HFF-Myc (cell line): ENCODE measurements at places on chromosomes 2 and 18.
A peak's percentile ranks its signal among the peaks of the same experiment; 100 is the strongest.

DNA sequence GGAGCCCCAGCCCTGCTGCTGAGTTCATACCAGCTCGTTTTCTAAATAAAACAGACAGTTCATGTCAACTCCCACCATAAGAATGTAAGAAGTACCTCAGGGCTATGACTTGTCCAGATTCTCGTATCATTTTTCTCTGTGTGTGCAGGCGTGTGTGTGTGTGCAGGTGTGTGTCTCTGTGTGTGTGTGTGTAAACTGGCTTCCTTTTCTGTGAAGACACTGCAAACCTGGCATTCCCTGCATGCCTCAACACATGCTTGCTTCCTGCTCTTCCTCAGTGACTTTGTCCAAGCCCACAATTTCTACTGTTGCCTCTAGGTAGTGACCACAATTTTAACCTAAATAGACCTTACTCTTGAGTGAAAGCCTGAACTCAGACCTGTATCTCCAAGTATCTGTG lies 879.0 kb downstream of the SLC4A3 start:
- DNase-seq, result no peak

DNA sequence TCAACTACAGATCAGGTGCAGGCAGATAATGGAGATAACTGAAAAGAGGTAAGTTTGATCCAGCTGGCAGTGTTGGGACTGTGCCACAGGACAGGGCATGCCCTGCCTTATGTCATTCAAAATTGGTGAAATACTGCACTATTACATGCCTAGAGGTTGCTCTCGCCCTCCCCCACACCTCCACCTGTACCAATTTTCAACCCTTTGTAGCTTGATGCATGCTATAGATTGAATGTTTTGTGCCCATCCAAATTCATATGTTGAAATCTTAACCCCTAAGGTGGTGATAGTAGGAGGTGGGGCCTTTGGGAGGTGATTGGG lies 72.1 kb upstream of the LYPD6B start:
- no peak for DNase-seq

GRCh38 chr2:75003773-75004172 lies 45.3 kb downstream of the POLE4 start:
- DNase-seq, result no peak

DNA sequence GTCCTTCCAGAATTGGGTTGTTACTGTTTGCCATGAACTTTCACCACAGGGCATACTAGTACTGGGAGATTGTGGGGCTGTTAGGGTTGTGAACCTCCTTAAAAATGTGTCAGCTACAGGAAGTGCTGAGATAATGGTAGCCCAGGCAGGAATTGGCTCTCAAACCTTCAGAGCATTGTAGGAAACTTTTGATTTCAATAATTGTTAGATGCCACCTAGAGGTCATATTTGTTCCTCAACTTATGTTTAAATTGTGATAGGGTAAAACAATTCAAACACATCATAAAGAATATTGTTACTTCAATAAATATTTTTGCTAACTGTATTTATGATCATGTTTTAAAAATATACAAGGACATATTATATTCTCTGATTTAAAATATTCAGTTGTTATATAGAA lies 594.6 kb downstream of the ADCYAP1 start:
- no peak for DNase-seq

DNA sequence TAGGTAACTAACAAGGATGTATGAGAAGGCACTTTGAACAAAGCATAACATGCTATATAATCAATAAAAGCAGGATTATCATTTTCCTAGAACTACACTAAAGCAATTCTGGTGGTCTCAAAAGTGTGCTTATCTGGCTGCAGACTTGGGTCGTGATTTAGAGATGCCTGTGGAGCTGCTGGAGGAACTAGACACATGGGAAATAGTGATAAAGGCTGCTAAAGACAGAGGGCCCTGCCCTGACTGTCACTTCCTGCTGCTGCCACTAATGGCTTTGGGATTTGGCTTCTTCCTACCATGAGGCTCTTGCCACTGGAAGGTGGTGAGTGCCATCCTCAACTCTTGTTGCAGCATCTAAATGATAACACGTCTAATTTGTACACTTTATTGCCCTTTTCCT lies 22.5 kb downstream of the TMEM178A start:
- DNase-seq, result no peak

DNA sequence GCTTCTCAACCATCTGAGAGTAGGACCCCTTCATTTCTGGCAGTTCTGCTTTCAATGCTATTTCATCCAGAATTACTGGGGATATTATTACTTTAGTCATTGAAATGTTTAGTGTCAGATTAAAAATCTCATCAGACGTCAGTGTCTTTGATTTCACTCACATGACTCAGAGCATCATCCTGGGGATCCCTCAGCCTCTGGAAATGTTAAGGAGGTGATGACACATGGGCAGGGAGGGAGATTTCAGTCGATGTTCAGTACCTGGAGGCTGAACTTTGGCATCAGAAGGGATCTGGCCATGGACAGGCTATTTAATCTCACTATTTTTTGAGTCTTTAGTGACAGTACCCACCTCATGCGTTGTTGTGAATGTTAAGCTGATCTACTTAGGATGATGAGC lies 39.1 kb downstream of the OSBPL6 start:
- DNase-seq, result no peak

GRCh38 chr18:71287268-71287667 lies 998.4 kb downstream of the SOCS6 start:
- DNase-seq, result no peak

- no peak for DNase-seq
Observed at GRCh38 chr2:98348066-98348561, 1.9 kb downstream of the CNGA3 start.

- peak; percentile 59 for DNase-seq
Observed at GRCh38 chr2:203535078-203535783, at the start of gene RAPH1. RAPH1 (minus strand) TSS chr2:203535301; CDS start chr2:203495353, 39,948 bp downstream.

DNA sequence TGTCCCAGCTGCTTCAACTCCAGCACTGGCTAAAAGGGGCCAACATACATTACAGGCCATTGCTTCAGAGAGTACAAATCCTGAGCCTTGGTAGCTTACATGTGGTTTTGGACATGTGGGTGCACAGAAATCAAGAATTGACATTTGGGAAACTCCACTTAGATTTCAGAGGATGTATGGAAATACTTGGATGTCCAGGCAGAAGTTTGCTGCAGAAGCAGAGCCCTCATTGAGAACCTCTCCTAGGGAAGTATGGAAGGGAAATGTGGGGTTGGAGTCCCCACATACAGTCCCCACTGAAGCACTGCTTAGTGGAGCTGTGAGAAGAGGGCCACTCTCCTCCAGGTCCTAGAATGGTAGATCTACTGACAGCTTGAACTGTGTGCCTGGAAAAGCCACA lies 218.0 kb upstream of the CWC22 start:
- DNase-seq, result no peak

- no peak for DNase-seq
Observed at GRCh38 chr18:37309059-37309458, 256.5 kb downstream of the CELF4 start.

GRCh38 chr18:45059695-45060094 lies 379.0 kb downstream of the SETBP1 start:
- peak; percentile 79 for DNase-seq

- no peak for DNase-seq
Observed at GRCh38 chr18:52504589-52504988, 164.6 kb downstream of the DCC start.

GRCh38 chr2:46334389-46335271 lies 37.4 kb downstream of the EPAS1 start:
- peak; percentile 85 for DNase-seq

DNA sequence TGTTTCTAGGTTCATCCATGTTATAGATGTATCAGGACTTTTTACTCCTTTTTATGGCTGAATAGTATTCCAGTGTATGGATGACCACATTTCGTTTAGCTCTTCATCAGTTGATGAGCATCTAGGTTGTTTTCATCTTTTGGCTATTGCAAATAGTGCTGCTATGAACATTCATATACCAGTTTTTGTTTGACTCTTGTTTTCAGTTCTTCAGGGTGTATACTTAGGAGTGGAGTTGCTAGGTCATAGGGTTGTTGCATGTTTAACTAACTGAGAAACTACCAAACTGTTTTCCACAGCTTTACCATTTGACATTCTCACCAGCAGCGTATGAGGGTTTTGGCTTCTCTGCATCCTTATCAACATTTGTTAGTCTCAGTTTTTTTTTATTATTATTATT lies 25.8 kb upstream of the NAPG start:
- DNase-seq, result no peak

GRCh38 chr2:26470601-26471260 lies 7.2 kb downstream of the OTOF start:
- DNase-seq, result no peak

DNA sequence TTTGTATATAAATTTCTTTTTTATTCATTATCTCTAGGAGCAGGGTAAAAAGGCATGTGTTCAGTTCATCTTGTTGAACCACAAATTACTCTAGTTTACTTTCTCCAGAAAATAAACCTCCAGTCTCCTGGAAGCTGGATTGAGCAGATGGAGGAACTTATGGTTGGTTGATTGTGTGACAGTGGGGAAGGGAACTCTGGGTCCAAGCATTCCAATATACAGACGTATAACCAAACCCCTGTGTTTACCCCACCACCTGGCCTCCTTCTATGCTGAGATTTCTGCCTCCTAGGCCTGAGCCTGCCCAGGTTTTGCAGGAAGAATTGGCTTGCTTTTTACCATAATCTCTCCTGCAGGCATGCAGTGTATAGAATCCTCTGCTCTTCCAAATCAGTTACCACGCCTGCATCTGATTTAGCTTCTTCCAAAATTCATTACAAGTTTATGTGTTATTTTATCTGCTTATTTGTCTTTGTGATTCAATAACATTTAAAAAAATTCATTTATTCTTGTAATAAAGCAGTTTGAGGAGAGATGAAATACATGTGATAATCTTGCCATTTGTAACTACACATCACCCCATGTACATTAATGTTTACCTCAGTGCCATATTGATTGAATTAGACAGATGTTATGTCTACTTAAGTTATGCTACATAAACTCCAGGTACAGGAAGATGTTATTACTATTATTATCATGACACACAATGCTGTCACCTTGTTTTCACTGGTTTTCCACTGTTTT lies 2.5 kb upstream of the RAB27B start:
- no peak for DNase-seq

DNA sequence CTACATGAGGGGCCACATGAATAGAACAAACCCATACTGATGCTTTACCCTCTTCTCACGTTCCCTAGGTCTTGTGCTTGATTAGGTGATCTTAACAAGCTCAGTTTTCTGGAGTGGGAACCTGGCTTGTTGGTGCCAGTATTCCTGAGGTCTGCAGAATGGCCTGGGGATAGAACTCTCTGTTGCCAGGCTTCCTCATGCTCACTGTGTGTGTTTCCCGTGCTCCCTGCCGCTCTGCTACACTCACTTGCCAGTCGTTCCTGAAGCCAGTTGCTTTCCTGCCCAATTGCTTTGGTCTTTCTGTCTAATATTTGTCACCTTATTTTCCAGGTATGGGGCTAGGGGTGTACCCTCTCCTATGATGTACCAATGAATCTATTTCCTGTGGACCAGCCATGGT lies 2111.5 kb upstream of the PIK3C3 start:
- DNase-seq, result no peak

GRCh38 chr2:128347701-128348539 lies 29.3 kb upstream of the HS6ST1 start:
- peak; percentile 29 for DNase-seq

DNA sequence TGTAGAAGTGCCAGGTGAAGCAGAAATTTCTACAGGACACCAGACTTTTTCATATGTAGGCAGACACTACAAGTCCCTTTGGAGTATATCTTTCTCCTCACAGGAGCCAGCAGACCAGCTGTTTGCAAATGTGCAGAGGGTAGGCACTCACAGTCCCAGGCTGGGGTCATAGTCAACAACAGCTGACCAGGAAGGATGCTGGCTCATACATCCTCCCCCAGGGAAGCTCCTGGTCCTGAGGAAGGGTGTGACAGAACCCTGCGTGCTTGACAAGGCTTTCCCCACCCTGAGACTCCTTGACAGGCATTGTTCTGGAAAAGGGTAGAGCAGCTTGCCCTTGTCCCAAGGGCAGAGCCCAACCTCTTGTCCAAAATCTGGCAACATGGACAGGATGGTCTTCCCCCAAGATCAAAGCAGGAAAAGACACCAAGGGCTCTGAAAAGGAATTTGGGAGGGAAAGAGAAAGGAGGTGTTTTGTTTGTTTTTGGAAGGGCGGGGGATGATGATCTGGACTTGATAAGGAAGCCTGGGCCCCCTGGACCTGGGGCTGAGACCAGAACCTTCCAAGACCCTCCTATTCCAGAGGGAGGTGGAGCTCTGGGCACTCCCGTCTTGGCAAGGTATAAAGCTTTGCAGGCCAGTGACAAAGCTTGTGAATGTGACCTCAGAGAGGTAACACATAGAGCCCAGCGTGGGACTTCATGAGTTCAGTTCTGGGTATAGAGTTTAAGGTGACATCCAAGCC lies 87.1 kb downstream of the GFPT1 start:
- DNase-seq, result no peak

DNA sequence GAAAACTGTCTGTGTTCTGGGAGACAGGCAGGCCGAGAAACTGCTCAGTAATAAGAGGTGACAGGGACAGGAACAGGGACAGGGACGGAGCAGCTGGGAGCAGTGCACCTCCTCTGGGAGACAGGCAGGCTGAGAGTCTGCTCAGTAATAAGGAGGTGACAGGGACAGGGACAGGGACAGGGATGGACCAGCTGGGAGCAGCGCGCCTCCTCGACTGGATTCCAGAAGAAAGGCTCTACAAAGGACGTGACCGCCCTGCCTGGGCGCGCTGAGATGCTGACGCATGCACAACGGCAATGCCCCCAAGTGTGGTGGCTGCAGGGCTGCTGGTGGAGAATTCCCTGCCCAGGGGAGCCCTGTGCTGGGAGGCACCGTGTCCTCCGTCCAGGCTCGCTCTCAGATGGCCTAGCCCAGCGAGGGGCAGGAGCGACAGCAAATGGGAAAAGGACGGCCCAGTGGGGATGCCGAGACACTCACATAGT lies 44.2 kb upstream of the PXDN start:
- no peak for DNase-seq

- DNase-seq, result no peak
Observed at GRCh38 chr2:203893840-203894239, 26.3 kb downstream of the CTLA4 start.

- DNase-seq, result no peak
Observed at GRCh38 chr2:239948100-239948881, 76.9 kb downstream of the NDUFA10 start.

DNA sequence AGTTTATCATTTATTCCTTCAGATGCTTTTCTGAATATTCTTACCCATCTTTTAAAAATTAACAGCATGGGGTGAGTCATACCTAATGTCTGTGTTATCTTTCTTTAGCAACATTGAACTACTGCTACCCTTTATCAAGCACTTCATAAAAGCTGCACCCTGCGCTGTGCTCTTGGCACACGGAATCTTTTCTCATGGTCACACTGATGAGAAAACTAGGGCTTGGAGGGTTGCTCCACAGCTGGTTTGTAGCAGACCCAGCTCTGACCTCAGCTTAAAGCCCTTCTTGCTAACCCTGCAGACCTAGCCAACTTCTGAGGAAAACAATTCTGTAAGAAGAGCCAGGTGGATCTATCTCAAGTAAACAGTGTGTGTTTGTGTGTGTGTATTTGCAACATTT lies 106.3 kb downstream of the RNF144A start:
- no peak for DNase-seq

- no peak for DNase-seq
Observed at GRCh38 chr2:173148520-173148919, 72.9 kb downstream of the MAP3K20 start.
